ENCODE measurements at places on chromosomes 11 and 22. TPM values are rescaled to one million over a fixed set of nuclear protein-coding genes. Genes with fewer than 3 reads are reported as not detected.

GRCh38 chr11:126257764-126258163 is 10.9 kb downstream of the SRPRA start:
- no peak for DNase-seq

- no peak for DNase-seq
Measured at GRCh38 chr11:94853836-94854235, 85.7 kb downstream of the AMOTL1 start.

GRCh38 chr11:14369598-14369997 is 10.6 kb upstream of the RRAS2 start:
- no peak for DNase-seq

DNA sequence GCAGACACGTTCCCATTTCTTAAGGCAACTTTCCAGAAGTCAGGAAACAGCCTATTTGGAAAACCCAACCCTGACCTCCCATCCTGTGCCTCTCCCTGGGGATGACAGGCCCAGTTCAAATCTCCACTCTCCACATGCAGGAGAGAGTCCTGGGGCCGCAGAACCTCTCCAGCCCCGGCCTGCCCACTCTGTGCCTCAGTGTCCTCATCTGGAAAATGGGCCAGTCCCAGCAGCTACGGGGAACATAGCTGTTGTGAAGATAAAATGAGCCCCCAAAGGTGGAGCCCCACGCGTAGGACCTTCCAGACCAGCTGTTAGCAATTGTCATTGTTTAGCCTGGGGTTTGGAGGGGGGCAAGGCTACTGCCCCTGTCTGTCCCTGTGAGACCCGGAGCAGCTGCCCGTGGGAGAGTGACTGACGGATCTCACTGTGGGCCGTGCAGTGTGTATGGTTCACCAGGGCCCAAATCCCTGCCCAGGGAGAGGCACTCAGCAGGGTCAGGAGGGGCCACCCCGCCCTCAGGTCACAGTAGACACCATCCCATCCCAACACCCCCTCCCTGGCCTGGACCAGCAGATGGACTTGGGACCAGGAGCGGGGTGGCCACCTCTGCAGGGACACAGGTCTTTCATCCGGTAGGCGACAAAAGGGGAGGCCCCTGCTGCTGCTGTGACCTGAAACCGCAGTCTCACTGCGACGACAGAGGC is 145.9 kb downstream of the CTTN start:
- no peak for DNase-seq

DNA sequence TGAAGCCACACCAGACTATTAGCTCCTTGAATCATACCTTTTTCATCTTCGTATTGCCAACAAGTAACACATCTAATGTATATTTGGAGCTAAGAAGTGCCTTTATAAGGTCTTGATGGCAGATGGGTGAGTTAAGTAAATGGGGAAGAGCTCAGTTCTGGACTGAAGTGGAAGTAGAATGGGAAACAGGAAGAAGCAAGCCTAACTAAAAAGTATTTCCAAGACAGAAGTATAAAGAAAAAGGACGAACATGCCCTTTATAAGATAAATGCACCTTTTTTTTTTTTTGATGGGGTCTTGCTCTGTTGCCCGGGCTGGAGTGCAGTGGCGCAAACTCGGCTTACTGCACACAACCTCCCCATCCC is 14.5 kb downstream of the CRTAM start:
- no peak for DNase-seq

- no peak for DNase-seq
Measured at GRCh38 chr22:34950489-34950888, 115.5 kb upstream of the ISX start.

DNA sequence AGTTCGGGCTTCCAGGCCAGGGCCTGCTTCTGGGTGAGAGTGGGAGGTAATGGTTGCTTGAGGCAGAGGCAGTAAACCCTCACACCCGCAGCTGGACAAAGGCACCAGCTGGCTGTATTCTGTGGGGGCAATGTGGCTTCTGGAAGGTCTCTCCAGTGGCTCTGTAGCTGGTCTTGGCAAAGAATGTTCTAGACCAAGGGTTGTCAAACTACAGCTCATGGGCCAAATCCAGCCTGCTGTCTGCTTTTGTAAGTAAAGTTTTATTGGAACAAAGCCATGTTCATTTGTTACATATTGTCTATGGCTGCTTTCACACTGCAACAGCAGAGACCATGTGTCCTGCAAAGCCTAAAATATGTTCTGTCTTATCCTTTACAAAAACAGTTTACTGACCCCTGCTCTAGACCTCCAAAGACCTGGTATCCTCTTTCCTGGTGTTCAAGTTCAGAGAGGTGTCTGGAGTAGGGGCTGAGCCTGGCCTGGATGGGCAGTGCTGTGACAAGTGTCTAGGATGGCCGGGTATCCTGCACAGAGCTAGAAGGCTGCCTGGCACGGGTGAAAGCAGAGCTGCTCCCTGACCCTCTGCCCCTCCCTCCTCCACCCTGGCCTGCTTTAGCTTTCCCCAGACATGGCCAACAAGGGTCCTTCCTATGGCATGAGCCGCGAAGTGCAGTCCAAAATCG is 3.4 kb downstream of the TAGLN start:
- no peak for DNase-seq

- DNase-seq = no peak
Measured at GRCh38 chr11:70432065-70432464, 33.7 kb downstream of the CTTN start.

DNA sequence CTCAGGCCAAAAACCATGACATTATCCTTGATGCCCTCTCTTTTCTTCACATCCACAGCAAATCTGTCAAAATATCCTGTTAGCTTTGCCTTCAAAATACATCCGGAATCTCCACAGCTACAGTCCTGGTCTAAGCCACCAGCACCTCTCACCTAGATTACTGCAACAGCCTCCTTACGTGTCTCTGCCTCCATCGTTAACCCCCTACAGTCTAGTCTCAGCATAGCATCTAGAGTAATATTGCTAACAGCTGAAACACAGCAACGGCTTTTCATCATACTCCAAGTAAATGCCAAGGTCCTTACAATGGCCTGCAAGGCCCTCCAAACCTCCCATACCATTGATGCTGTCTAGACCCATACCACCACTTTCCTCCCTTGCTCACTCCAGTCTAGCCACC is 4.4 kb downstream of the TSG101 start:
- no peak for DNase-seq

The ANGPTL5 gene
- total RNA-seq = 1.4 TPM

The SCGB1A1 gene
- total RNA-seq = 3.5 TPM

DNA sequence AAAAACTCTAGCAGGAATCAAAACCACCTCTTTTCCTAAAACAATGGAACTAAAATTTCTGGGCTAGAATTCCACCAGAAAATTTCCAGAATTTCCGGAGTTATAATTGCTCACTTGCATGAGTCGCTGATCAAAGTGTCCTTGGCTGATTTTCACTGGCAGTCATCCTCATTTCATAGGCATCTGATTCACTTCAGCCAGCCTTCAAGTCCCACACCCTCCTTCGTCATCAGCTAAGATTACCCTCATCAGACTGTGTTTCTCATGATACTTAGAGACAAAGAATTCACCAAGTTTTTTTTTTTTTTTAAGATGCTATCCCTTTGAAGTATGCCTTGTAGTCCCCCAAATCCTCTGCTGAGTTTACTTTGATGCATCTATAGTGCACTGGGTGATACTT is 71.5 kb upstream of the RAB38 start:
- no peak for DNase-seq

The NXPE2 gene
- total RNA-seq = 0.71 TPM

DNA sequence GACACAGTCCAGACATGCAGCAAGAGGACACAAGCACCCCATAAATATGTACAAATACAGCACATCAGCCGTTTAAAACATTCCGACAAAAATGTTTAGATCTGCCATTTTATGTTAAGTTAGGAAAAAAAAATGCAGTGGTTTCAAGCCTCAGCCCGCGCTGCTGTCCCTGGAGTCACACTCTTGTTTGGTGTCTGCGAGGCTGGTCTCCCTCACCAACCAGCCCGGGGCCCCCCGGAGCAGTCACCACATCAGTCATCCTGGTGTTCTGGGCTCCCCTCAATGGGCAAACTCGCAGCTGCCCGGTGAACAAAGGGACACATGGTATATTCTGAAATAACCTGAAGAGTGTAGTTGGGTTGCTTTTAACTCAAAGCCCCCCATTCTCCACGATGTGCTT is 1022.2 kb downstream of the BRD1 start:
- DNase-seq = no peak

DNA sequence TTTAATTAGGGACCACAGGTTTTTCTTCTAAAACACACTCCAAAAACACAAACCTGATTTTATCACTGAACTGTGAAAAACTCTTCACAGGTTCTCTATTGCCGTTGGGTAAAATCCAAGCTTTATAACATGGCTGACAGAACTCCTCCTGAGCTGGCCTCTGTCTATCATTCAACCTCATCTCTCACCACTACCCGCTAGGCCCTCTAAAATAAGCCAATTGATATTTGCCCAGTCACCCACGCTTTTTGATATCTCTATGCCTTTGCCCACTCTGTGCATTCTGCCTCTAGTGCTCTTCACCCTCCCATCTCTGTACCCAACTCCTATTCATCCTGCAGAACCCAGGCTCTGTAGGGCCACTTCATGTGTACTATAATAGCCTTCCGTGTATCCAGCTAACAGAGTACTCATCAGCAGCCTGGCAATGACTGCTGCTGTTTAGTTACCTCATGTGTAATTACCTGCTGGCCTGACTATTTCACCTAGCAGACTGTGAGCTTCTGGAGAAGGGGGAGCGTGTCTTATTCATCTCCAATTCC is 1.1 kb upstream of the CNGA4 start:
- no peak for DNase-seq

GRCh38 chr11:1628506-1629325 is 859 bp upstream of the KRTAP5-5 start:
- DNase-seq = peak; percentile 71

The OR52I2 gene
- not detected for total RNA-seq

DNA sequence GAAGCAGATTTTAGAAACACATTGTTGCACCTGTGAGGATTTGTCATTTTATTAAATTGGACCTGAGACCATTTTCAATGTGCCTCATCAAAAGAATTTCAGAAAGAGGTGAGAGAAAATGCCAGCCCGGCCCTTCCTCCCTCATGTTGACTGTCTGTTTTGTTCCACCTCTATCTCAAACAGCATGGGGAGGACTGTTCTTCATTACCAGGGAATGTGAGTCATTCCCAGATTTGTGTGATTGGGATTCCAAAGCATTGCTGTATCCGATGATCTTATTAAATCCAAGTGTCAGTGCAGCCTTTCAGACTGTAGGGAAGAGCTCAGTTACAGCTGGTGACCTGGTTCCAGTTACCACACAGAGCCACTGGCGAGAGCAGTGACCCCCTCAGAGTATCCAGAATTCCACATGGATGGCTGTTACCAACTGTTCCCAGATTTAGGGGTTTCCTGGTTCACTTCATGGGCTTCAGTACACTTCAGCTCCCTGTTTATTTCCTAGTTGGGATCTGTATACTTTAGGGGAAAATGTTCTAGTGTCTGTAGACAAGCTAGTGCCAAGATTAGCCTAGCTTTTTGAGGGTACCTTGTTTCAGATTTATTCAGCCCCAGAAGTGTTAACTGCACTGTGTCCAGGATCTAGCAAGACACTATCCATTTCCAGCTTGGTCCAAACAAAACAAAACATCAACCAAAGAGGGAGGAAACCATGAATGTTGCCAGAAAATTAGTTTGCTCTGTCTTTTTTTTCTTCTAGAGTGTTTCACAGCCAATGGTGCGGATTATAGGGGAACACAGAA is 20.9 kb downstream of the KREMEN1 start:
- no peak for DNase-seq

The ELFN2 gene
- 5.9 TPM for total RNA-seq

DNA sequence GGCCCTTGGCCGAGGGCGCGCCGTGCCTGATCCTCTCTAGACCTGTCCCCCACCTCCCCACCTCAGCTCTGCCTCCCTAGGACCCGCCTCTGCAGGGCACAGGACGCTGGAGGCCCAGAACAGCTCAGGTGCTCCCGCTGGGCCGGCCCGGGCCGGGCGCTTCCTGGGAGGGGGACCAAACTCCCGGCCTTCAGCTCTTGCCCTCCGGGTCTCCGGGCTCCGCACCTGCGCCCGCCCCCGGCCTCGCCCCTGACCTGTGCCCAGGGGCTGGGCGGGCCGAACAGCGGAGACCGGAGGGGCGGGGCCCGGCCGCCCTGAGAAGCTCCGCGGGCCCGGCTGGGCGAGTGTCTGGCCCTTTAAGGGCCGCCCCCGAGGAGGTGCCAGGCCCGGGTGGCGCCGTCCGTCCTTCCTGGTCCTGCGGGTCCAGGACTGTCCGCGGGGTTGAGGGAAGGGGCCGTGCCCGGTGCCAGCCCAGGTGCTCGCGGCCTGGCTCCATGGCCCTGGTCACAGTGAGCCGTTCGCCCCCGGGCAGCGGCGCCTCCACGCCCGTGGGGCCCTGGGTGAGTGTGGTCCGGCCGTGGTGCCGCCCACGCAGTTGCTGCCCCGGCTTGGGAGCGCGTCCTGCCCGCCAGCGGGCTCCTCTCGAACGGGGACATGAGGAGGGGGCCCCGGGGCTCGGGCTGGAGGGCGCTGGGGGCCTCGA is at the start of gene SSH3:
Gene SSH3 (plus strand): TSS at position 399 of the 703 bp plus-strand sequence. CDS start 96 bp downstream, at position 495.
- DNase-seq = peak; percentile 84

- no peak for DNase-seq
Measured at GRCh38 chr22:30282616-30283046, 6.7 kb downstream of the CASTOR1 start.

- no peak for DNase-seq
Measured at GRCh38 chr11:93059117-93059957, 89.9 kb downstream of the MTNR1B start.

DNA sequence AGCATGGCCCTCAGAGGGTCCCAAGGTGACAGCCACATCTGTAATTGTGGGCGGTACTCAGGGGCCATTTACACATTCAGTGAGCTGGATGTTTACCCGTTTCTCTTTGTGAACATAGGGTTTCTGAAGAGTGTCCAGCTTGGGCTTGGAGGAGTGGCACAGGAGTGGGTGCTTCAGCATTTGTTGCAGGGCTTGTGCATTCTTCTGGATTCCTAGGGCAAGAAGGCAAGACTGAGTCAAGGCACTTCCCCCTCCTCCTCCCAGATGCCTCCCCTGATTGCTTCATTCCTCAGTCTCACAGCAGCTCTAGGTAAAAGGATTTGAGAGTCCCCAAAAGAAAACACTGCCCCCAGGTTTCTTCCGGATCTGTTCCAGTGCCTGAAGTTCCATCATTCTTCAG is 95.4 kb downstream of the RNF169 start:
- no peak for DNase-seq

The PPM1F gene
- total RNA-seq = 95.5 TPM

The KCNJ1 gene
- 0.13 TPM for total RNA-seq

The ABCG4 gene
- not detected for total RNA-seq

DNA sequence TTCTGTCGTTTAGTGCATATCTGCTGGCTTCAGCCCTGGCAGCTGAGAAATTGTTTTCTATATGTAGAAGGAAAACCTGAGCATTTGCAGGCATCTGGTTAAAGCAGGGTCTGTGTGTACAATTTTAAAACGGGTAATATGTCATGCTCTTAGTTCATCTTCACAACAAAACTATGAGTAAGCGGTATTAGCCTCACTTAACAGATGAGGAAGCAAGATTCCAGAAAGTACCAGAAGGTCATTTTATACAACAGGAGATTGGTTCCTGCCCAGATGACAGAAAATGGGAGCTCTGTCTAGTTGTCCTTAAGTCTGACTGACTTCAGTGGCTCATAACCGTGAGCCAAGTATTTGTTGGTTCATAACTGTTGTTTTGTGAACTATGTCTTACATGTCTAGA is 1.1 kb downstream of the TIMM10B start:
- DNase-seq = no peak

The GGTLC2 gene
- total RNA-seq = not detected

GRCh38 chr11:35995681-35996271 is 51.9 kb downstream of the LDLRAD3 start:
- no peak for DNase-seq

All from sciatic nerve (tissue), 2 donors.